ENCODE measurements at places on chromosomes 5 and 9.

GRCh38 chr5:3564116-3564515 is 31.5 kb upstream of the IRX1 start:
- DNase-seq: no peak

DNA sequence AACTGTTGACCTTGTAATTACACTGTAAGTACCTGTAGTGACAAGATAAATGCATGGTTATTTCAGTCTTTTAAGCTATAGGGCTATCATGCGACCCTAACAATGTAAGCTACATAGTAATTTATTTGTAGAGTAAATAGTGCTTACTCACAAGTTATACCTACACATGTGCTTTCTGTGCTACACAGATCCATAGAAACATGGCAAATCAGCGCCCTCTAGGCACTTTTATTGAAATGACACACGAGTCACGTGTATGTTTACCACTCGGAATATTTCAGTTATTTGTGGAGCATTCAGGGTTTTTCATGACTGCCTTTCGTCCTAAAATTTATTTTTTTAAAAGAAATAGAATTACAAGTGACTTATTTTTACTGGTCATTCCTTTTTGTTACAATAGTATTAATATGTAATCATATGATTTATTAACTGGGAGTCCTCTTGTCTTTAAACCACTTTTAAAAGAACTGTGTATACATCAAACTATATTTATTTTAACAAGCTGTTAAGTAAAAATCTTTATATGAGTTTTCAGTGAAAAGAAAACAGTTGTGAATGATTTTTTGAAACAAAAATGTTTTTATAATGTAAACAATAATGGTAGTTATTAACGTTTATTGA is 1242.3 kb upstream of the WWC1 start:
- no peak for DNase-seq

DNA sequence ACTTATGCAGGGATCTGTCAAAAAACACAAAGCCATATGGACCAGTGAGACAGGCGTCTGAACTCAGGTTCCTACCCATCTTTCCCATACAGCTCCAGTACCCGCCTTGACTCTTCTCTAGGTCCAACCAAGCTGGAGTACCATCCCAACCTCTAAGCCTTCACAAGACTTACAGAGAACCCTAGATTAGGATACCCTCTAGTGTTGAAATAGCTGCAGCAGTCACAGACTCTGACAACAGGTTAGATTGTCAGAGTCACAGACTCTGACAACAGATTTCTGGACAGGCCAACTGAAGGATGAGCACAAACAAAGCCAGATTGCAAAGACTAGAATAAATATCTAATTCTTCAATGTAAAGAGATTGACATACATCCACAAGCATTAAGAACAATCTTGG is 266.1 kb downstream of the GRIA1 start:
- no peak for DNase-seq

GRCh38 chr5:132073231-132074013 is at the start of gene CSF2:
TSS of gene CSF2 (plus strand) at chr5:132073789. CDS start at chr5:132073824, 35 bp downstream.
- no peak for DNase-seq

Data from stimulated activated CD4-positive, alpha-beta T cell treated with anti-CD3 and anti-CD28 coated beads, Interleukin-4, amount 100 ng/mL, for 1 hour (primary cell).